Uterus (tissue), 4 donors: ENCODE measurements at places on chromosomes 1 and 21. TPM values are rescaled to one million over a fixed set of nuclear protein-coding genes. Genes with fewer than 3 reads are reported as not detected.
A peak's percentile ranks its signal among the peaks of the same experiment; 100 is the strongest.

GRCh38 chr1:171055966-171056643 is 34.6 kb upstream of the FMO3 start:
- DNase-seq: no peak

GRCh38 chr1:2073382-2074230 is 23.4 kb downstream of the PRKCZ start:
- no peak for DNase-seq

DNA sequence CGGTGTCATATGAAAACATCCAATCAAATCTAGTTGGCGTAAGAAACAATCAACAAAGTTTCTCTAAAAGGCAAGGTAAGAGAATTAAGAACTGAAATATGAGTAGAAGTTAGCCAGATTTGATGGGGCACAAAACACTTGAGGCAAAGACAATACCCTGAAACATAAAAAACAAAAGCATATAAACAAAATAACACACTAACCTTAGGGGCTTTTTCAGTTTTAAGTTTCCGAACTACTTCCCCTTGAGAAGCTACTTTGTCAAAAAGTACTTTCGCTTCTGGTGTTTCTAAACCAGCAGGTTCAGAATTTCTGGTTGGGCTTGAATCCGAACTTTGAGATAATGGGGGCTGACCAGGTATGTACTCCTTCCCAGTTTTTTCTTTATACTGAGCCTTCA is 57.9 kb downstream of the EPRS1 start:
- no peak for DNase-seq

DNA sequence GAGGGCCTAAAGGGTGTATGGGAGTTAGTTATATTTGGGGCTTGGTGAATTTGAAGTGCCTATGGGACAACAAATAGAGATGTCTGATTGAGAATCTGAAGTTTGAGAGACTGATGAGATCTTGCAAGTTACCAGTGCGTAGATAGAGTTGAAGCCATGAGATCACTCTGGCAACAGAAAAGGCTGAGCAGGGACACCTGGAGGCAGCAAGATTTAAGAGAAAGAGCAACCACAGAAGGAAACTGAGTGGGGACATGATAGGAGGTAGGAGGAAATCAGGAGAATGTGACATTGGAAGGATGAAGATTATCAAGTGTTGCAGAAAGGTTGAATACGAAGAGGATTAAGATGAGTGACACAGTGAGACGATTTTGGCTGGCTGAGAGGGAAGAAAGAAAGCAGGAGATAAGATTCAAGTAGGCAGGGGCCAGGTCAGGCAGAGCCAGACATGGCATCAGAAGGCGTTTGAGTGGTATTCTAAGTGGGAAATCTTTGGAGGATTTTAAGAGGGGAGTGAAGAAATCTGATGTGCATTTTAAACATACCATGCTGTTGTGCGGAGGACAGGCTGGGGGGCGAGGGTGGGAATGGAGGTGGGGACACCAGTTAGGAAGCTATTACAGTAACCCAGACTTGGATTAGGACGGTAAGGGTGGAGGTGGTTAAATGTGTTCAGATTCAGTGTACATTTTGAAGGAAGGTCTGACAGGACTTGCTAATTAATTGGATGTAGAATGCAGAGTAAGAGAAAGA is 3.0 kb upstream of the MPL start:
- no peak for DNase-seq

DNA sequence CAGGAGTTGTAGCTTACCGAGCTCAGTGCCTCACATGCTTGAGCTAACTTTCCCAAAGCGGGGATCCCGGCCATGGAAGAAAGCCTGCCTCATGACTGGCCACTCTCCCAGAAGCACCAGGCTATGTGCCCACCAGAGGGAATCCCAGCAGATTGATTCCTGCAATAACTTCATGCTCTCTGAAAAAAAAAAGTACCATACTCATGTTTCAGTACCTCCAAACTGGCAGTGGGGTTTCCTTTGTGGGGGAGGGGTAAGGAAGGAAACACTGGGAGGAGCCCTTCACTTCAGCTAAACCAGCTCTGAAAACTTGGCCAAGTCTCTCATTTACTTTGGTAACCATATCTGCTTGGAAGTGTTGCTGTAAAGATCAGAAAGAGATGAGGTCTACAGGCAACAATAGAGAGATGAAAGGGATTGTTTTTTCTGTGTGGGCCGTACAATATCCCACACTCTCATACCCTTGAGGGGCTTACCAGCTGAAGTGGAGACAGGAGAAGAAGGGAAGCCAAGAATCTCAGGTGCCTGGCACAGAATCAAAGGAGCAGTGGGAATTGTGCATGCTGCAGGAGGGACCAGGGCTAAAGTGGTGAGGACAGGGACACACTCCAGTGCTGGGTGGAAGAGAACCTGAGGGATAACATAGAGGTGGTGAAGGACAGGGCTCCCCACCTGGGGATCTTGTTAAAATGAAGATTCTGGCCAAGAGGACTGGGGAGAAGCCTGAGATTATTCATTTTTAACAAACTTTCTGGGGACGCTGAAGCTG is 42.4 kb upstream of the TACSTD2 start:
- DNase-seq: no peak

DNA sequence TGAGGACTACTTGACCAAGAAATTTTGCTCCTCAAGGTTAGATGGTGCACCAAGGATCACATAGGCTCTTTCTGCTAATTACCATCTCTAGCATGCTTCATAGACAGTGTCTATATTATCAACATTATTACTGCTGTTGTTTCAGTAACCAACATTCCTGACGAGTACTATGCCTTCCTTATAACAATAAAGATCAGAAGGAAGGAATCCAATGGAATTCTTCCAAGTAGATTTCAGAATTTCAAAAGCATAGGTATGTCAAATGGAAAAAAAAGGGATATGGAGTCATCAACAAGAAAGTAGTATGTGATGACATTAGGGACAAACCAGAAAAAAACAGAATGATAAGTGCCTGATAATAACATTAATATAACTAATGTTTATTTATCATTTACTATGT is 39.6 kb upstream of the LPGAT1 start:
- no peak for DNase-seq

- DNase-seq: peak; percentile 80
These were observed 75.4 kb downstream of the ABCA4 start for GRCh38 chr1:94045465-94046056.

DNA sequence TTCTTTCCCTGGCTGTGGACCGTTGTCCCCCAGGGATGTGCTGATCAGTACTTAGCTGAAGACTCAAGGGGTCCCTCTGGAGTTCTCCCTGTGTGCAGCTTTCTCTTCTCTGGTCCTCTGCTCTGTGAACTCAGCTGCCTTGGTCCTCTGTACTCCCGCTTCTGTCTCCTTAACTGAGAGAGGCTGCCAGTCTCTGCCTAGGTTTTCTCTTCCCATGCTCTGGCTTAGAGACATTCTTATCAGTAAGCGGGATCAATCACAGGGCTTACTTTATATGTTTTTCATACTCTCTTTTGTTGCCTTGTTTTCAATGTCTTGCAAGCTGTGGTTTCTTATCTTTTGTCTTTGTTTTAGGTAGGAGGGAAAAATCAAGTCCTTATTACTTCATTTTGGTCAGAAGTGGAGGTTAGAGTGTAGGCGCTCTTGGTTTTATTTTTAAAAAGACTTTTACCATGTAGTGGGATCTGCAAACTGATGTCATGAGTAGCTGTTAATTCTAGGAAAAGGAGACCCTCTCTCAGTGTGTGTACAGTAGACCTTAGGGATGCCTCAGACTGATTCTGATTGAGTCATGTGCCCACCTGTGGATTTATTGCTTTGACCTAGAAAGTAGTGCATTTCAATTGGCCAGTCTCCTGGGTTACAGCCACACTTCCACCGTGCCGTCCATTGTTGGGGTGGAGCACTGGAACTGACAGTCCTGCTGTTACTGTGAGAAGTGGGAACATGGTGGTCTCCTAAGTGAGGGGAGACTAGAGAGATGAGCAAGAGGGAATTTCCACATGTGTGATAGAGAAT is 46.6 kb downstream of the TTC3 start:
- DNase-seq: no peak

- DNase-seq: no peak
These were observed 18.0 kb downstream of the ZMYM1 start for GRCh38 chr1:35097224-35097623.

DNA sequence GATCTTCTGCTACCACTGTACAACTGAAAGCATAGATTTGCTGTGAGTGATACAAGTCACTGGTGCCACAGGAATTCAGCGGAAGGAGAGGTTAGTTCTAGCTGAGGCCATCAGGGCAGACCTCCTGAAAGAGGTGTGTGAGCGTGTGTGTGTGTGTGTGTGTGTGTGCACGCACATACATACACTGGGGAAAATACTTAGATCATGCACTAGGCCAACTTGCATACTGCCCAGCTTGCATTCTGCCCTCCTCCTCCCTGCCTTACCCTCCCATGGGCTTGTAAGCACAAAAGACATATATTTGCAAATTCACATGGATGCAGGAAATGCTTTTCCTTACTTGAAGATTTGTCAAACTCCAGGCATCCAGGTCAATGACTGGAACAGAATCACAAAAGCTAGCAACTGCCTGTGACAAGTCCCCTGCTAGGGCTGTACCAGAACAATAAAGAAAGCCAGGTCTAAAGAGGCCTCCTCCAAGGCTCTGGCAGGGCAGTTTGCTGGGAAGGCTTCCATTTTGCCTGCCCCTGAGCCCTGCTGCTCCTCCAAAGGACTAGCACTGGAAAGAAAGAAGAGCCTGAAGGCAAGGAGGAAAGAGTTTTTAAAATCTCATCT is 23.2 kb downstream of the PLEKHA6 start:
- DNase-seq: no peak

DNA sequence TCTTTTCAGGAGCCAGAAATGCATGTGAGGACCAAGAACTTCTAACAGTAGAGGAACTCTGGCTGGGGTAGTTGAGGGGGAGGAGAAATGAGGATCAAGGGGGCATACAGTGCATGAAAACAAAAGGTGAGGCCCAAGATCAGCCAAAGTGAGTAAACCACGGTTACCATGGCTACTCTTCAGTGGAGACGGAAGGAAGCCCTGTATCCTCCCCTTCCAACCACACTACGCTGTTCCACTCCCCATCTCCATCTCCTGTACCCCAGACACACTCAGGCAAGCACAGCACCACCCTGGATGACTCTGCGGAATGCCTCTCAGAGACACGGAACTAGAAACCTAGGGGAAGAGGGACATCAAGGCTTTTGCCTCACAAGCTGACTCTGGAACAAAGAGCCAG is 157.6 kb upstream of the CAMK1G start:
- DNase-seq: no peak

- no peak for DNase-seq
These were observed 136.8 kb downstream of the ZC3H11B start for GRCh38 chr1:219476116-219476515.

- DNase-seq: no peak
These were observed 5.3 kb upstream of the CD55 start for GRCh38 chr1:207316141-207316540.

DNA sequence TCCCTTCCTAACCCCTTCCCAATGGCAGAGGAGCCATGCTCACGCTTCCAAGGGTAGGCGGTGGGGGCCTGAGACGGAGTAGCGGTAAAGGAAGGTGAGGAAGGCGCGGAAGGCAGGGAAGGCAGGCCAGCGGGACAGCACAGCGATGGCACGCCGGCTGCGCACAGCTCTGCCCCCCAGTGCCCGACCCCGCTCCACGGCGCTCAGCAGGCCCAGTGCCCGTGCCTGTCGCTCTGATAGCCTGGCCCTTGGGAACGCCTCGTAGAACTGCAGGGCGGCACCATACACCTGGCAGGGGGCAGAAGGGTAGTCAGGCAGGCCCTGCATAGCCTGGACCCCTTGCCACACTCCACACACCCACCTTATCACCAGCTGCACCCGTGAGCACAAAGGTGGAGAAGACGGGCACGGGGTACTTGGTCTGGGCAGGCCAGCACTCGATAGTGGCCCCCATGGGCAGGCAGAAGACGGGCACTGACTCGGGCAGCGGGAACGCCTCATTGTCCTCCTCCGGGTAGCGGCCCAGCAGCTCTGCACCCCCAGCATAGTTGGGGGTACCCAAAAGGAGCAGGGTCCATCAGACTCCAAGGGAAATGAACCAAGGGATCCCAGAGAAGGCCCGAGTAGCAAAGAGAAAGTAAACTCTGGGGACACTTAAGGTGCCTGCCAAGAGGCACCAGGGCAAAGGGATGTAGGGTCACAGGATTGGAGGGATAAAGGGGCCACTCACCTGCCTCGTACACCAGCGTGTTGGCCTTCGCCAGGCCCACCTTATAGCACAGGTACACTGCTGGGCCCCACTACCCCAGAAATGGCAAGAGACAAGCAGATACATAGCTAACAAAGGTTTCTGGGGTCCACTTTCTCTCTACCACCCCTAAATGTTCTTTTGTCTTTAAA is 4.4 kb downstream of the DENND4B start:
- no peak for DNase-seq

- no peak for DNase-seq
These were observed 217.1 kb downstream of the KCNJ6 start for GRCh38 chr21:37699024-37699775.

GRCh38 chr1:10958614-10959013 is 53.8 kb upstream of the TARDBP start:
- no peak for DNase-seq

DNA sequence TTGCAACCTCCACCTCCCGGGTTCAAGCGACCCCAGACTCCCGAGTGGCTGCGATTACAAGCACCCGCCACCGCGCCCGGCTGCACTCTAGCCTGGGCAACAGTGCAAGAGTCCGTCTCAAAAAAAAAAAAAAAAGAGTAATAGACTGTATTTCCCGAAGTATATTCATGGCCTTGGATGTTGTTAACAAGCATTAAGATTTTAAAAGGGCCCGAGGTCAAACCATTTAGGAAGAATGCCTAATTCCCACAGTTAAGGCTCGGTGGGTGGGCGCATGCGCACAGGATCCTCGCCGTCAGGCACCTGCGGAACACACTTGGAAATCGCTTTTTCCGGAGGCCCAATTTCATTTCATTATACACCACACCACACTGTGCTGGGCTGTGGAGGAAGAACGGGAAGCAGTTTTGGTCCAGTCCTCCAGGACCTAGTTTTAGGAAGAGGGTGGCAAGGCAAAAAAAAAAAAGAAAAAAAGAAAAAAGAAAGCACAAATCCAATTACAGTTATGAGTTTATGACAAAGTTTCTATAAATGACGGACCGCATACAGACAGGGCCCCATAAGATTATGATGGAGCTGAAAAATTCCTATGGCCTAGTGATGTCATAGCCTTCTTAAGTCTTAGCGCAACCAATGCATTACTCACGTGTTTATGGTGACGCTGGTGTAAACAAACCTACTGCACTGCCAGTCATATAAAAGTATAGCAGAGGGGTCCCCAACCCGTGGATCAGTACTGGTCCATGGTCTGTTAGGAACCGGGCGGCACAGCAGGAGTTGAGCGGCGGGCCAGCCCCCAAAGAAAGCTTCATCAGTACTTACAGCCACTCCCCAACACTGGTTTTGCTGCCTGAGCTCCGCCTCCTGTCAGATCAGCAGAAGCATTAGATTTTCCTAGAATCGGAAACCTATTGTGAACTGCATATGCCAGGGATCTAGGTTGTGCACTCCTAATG is 38.2 kb downstream of the H3-3A start:
- DNase-seq: no peak

The ERICH3 gene
- 0.51 TPM for total RNA-seq

The DISP1 gene
- 19.5 TPM for total RNA-seq

The LRRC53 gene
- total RNA-seq: not detected

The NKAIN1 gene
- total RNA-seq: not detected

The ACOT11 gene
- total RNA-seq: 2.4 TPM

The DIO1 gene
- total RNA-seq: 2.1 TPM

The CACNA1S gene
- not detected for total RNA-seq

The FAM151A gene
- total RNA-seq: not detected

The KDF1 gene
- total RNA-seq: not detected

The SLC2A5 gene
- total RNA-seq: not detected

The BRINP3 gene
- under 0.01 TPM for total RNA-seq

The C1QC gene
- total RNA-seq: 36.0 TPM

The SLC16A1 gene
- total RNA-seq: 76.3 TPM
